AG08396 (cell line): ENCODE measurements at places on chromosomes 7 and 10.
A peak's percentile ranks its signal among the peaks of the same experiment; 100 is the strongest.

- peak; percentile 80 for DNase-seq
These were observed 58.8 kb downstream of the PARP12 start for GRCh38 chr7:140003913-140004382.

DNA sequence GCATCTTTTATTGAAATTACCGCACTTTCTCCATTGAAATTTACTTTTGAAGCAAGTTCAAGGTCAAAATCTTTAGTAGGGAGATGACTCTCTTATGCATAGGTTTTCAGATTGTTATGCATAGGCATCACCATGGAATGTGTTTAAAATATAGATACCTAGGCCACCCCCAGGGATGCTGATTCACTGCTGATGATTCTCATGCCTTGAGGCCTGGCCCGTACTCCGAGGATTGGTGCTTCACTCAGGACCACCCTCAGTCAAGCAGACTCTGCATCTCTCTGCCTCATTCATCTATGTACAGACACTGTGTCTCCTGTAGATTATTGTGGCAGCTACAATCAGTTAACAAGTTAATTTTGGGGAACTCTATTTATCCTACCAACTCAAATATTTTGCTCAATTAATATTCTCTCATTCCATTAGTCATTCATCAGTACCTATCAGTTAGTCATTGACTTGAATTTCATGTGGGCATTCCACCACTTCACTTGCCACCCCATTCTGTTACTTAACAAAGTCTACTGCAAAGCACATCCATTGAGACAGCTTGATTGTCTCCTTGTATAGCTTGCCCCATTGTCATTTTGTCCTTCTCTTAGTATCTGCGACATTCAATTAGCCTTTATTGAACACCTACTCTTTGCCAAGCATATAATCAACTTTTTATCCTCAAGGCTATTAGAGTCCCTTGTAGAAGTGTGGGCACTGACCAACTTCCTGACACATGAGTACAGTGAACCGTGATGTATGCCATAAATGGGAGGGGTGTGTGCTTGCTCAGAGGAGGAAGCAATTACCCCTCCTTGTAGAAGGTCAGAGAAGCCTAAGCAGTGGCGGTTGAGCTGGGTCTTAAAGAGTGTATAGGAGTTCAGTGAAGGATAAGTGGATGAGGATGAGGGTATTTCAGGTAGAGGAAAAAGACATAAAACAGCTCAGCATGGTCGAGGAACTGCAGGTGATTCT is 255.6 kb upstream of the BMPER start:
- no peak for DNase-seq

DNA sequence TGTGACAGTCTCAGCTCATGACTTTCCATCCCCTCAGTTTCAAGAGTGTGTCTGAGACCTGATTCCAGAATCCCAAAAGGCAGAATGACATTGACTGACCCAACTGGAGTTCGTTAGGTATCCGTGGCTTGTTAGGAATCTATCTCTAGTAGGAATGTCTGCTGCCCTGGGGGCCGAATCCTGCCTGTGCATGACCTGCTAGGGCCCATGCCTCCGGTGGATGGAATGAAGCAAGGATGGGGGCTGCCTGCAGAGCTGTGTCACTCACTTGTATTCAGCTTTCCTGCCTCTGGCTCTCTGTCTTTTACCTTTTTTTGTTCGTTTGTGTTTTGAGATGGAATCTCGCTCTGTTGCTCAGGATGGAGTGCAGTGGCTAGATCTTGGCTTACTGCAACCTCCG is 129.5 kb downstream of the SDK1 start:
- DNase-seq = no peak

GRCh38 chr7:92650391-92650790 is 60.2 kb upstream of the FAM133B start:
- DNase-seq = no peak

- DNase-seq = peak; percentile 51
These were observed 331.9 kb upstream of the NUPR2 start for GRCh38 chr7:56447864-56448693.

DNA sequence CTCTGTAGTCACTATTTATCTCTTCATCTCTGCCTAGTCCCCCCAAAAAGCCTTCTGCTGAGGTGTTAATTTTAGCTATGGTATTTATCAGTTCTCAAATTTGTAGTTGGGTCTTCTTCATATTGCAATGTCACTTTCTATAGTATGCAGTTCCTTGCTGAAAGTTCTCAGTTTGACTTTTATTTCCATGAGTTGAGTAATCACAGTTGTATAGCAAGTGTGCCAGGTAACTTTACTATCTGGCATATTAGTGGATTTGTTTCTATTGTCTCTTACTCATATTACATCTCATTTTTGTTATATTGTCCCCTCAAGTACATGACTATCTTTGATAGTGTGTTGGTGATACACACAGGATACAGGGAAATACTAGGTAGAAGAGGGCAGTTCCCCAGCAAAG is 152.8 kb downstream of the CUBN start:
- DNase-seq = no peak

DNA sequence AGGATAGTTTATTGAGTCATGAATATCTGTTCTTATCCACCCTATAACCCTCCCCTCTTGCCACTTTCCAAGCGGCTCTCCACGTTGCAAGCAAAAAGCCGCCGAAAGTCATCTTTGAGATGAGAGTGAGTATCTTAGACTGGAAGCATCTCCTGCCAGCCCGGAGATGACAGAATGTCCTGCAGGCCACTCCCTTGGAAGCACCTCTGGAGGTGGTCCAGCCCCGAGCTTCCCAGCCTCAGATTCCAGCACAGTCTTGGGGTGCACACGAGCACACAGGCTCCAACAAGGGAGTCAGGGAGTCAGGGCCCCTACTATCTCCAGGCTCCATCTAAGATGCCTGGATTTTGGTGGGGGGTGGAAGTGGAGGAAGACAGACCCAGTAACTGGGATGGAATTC is 5.5 kb upstream of the ELN start:
- DNase-seq = no peak

GRCh38 chr10:103854265-103854685 is 1.1 kb downstream of the SH3PXD2A start:
- DNase-seq = peak; percentile 36

GRCh38 chr7:151312356-151312755 is 29.3 kb upstream of the NUB1 start:
- DNase-seq = no peak

DNA sequence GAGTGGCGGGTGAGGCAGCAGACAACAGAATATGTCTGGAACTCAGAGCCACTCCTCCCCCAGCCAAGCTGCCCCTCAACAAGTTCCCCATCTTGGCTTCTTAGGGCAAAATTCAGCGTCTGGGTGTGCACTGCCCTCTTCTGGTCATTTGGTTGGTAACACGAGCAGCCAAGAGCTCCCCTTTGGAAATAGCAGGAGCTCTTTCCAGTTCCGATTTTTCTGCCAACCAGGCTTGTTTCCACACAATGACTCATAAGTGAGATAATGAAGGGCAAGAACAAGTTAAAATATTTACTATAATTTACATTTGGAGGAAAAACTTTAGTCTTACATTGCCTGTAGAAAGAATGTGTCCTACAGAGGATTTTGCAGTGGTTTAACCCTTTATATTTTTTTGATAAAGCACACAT is 70.5 kb downstream of the ADCYAP1R1 start:
- peak; percentile 76 for DNase-seq

GRCh38 chr7:117195361-117196029 is 127.4 kb downstream of the WNT2 start:
- DNase-seq = no peak

DNA sequence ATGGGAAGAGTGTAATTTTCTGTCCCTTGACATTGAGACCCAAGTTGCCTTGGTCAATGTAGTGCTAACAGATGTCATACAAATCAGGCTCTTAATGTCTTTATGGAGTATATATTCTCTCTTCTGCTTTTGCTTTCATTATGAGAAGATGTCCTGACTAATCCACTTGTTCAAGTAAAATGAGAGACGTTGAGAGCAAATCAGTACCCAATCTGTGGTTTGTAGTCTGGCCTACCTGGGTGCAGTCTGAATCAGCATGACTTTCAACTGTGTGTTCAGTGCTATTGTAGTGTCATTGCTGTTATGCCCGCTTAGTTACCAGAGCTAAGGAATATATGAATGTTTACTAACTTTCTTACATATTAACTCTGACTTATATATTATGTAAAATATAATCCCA is 612.4 kb downstream of the ANKRD7 start:
- no peak for DNase-seq

DNA sequence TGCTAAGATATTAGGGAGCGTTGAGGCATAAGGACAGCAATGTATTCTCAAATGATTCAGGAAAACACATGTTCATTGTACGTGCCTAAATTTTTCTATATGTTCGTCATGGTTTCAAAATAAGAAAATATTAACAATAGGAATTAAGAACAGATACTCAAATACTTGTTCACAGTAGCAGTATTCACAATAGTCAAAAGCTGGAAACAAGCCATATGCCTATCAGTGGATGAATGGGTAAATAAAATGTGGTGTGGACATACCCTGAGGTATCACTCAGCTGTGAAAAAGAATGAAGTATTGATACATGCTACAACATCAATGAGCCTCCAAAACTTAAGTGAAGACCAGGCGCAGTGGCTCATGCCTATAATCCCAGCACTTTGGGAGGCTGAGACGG is 84.7 kb upstream of the PTER start:
- no peak for DNase-seq

DNA sequence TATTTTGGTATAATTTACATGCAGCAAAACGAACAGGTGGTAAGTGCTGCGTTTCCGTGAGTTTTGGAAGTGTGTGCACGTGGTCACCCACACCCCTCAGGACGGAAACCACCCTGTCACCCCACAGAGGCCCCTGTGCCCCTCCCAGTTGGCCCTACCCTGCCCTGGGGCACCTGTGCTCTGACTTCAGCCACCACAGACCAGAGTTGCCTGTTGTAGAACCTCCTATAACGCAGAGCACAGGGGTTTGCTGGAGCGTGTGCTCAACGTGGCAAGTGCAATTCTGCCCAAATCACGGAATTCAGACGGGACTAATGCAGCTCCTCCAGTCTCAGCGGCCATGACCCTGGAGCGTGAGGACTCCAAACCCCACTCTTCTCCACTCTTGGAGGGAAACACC is 9.6 kb upstream of the CFAP46 start:
- DNase-seq = no peak

- DNase-seq = no peak
These were observed 36.7 kb downstream of the NPTX2 start for GRCh38 chr7:98653601-98654310.

DNA sequence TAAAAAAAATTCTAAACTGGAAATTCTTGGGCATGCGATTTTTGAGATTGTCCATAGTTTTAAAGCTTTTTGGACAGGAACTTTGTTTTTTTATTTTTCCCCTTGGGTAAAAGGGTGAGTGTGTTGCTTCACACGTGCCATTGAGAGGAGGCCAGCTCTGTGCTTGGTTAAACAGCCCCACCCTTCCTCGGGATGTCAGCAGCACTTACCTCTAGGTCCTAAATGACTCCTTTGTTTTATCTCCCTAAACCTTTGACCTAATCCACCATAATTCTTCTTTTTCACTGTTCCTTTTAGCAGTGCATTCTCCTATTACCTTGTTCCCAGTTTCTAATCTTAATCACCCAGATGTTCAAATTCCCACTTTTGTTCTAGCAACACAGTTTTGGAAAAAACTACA is 83.5 kb downstream of the SEMA3D start:
- no peak for DNase-seq

GRCh38 chr10:132534391-132535064 is 3.1 kb upstream of the INPP5A start:
- DNase-seq = no peak

GRCh38 chr10:130491693-130492050 is 355.5 kb downstream of the GLRX3 start:
- no peak for DNase-seq

DNA sequence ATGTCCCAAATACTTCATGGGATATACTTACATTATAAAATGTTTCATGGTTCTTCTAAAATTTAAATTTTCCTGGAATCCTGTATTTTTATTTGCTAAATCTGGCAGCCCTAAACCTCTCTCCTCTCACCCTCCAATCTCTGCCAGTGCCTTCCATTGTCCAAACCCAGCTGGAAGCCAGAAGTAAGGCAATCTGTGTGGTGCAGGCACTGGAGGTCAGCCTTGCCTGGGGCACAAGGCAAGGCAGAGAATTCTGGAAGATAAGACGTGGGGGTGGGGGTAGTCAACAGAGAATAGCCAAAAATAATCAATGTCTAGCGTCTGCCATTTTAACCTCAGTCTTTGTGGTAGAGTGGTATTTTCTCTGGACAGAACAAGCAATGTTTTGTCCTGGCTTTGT is 381.7 kb downstream of the GPAM start:
- no peak for DNase-seq

DNA sequence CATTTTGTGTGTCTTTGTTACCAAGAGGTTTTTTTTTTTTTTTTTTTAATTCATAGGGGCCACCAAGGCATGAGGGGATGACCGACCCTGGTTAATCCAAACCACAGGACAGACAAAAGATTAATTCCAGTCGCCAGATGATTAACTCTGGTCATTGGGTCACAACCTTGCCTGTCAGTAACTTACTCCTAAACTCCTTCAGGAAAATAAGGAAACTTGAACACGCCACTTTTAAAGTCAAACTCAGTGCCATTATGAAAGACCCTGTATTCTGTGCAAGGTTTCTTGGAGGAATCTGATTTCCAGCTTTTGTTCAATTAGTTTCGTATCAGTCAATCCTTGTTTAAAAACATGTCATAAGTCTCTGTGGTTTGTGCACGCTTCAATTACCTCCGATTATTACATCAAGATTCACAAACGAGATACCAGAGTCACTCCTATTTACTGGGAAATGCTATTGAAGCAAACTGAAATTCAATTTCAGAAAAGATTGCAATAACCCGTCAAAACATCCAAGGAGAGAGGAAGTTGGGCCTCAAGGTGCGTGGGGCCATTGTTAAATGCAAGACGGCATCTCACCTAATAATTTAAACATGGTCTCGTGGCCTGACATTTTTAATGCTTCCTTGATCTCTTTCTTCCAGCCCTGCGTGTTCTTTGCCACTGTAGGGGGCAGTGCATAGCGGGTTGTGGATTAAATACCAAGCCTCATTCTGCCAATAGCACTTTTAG is 44.0 kb downstream of the NRP1 start:
- no peak for DNase-seq

GRCh38 chr10:126806498-126806897 is 98.7 kb upstream of the DOCK1 start:
- DNase-seq = no peak

DNA sequence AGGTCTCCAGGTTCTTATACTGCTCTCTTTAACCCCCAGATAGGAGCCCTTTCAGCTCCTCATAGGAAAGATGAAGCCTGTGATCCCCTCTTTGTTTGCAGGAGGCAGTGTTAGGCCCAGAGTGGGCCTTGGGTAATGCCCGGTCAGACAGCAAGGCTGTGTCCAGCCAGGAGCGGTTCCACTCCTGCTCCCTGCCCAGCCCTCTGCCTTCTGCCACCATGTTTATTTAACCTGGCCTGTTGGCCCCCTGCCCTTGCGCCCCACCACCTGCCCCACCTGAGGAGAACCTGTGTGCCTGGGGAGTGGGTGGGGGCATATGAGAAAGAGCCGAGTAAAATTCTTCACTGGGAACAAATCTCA is 24.3 kb downstream of the CDH23 start:
- DNase-seq = no peak

DNA sequence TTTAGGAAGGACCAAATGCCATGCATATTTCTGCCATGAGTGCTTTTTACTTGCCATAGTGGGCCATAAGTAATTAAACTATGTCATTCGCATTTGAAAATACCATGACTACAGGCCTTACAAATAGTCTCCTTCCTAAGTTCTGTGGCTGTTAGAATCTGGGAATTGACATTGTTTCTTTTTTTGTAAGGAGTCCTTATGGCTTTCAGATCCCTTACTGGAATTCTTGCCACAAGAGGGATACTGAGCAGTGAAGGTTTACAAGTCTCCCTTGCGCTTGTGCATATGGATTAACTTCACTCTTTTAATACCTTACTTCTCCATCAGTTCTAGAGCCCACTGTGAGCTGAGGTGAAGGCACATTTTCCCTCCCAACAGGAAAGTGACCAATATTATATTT is 166.0 kb downstream of the NRG3 start:
- no peak for DNase-seq
